Activated naive CD4-positive, alpha-beta T cell (primary cell): ENCODE measurements at places on chromosomes 6 and 20.

- DNase-seq: no peak
Measured at GRCh38 chr6:135018941-135019340, 35.7 kb downstream of the HBS1L start.

DNA sequence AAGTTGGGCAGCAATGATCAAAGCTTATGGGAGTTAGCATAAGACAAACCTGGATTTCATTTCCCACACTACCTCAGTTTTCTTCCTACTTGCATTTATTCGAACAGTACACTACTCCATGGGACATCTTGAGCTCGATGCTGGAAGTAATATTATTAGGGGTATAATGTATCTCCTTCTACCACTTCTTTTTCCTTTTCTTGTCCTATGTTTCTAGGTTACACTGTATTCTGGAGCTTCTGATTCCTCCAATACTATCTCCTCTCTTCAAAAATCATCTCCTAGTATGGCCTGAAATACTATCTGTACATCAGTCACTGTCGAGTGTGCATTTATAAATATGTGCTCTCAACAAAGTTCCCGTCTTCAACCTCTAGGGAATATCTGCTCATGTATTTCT is 124.4 kb downstream of the MAP7 start:
- no peak for DNase-seq

GRCh38 chr6:113326781-113327180 is 530.4 kb upstream of the MARCKS start:
- no peak for DNase-seq

- DNase-seq: no peak
Measured at GRCh38 chr6:15425947-15426346, 180.1 kb downstream of the JARID2 start.

- DNase-seq: no peak
Measured at GRCh38 chr6:11113038-11113437, 1.5 kb upstream of the ERVFRD-1 start.

GRCh38 chr6:159908535-159908934 is 17.7 kb downstream of the MAS1 start:
- no peak for DNase-seq

- no peak for DNase-seq
Measured at GRCh38 chr6:153401751-153402150, 270.7 kb upstream of the RGS17 start.

- DNase-seq: no peak
Measured at GRCh38 chr6:41790045-41790444, 2.6 kb downstream of the TOMM6 start.
